MCF 10A (cell line): ENCODE measurements at places on chromosomes 11 and 22. TPM values are rescaled to one million over a fixed set of nuclear protein-coding genes. Genes with fewer than 3 reads are reported as not detected.
A peak's percentile ranks its signal among the peaks of the same experiment; 100 is the strongest.

Gene POLR3H
- total RNA-seq, result 26.3 and 35.5 TPM in 2 replicates

Gene SLC22A9
- not detected in 2 replicates for total RNA-seq

Gene DDI1
- total RNA-seq, result not detected in 2 replicates

Gene MIOX
- total RNA-seq, result 0.63 and 1.6 TPM in 2 replicates

Gene TMEM86A
- total RNA-seq, result 0.30 and 0.49 TPM in 2 replicates

Gene GGA1
- total RNA-seq, result 52.7 and 59.1 TPM in 2 replicates

DNA sequence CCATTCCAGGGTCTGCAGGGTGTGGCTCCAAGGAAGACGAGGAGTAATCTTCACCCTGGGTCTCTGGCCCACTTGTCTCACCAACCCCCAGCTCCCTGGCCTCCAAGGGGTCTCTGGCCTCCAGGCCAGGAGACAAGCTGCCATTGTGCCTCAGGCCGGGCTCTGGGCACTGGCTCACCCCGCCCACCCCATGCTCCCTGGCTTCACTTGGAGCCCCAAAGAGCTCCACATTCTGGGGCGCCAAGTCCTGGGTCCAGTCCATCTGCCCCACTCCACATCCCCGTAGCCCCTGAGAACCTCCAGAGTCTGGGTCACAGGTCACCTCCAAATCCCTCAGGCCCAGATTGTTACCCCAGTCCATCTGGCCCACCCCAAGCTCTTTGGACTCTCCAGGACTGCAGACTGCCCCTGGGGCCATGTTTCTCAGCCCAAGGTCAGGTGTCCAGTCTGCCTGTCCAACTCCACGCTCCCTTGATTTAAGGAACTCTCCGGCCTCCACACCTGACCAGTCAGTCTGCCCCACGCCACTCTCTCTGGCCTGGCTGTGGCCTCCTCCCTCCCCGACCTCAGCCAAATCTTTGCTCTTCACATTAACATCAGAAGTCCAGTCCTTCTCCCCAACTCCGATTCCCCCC, 16.2 kb downstream of the TNKS1BP1 start:
- H3K27ac ChIP-seq, result peak overlapping the region; percentile 95
- no peaks in the 10 kb centered on the region for H3K27me3 ChIP-seq

DNA sequence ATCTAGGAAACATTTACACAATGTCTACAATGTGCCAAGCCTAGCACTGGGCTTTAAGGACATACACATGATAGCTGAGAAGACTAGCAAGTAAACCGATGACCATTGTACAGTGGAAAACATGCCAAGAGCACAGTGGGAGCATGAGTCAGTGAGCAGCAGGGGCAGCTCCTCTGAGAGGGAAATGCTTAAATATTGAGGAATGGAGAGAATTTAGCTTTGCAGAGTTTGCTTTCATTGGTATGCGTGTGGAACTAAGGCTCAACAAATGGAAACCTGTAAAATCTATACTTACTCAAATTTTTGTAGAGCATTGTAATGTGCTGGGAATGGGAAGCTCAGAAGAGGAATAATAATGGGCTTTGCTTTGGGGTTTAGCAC, 282.3 kb downstream of the ST3GAL4 start:
- H3K27ac ChIP-seq, result no peak overlapping the region
- DNase-seq, result no peak
- H3K4me1 ChIP-seq, result peaks cover 9% of the 10 kb centered on the region
- H3K27me3 ChIP-seq, result no peaks in the 10 kb centered on the region

DNA sequence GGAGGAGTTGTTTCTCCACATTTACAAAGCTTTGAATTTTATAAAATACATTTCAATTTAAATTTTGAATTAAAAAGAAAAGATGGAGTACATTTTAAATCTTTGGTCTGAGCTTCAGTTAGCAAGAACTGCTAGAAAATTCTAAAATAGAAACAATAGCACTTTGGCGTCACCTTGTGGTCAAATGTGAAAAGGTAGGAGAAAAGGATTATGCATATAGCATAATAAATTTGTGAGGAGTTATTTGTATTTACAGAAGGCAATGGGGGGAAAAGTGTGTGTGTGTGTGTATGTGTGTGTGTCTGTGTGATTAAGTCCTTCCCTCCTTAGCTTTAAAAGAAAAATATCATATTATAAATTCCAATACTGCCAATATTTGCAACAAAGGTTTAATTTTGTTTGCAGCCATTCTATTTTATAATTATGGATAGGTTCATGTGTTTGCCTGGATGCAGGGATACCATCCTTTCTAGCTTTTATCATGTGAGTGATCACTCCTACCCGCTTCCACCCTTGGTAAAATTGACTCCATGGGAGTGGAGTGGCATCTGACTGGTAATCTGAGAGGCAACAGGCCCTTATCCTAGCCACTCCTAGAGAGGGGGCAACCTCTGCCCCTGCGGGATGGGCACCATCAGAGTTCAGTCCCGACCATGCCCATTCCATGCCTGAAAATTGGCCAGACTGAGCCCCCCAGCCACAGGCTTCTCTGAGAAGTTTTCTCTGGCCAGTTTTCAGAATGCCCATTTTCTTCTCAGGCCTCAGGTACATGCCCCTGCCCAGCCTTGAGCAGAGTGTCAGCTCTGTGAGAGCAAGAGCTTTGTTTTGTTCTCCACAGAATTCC, 13.6 kb upstream of the LGR4 start:
- H3K27me3 ChIP-seq, result no peaks in the 10 kb centered on the region
- H3K4me1 ChIP-seq, result no peaks in the 10 kb centered on the region
- H3K36me3 ChIP-seq, result peaks cover 28% of the 10 kb centered on the region
- peak; percentile 71 for DNase-seq
- H3K27ac ChIP-seq, result no peak overlapping the region

DNA sequence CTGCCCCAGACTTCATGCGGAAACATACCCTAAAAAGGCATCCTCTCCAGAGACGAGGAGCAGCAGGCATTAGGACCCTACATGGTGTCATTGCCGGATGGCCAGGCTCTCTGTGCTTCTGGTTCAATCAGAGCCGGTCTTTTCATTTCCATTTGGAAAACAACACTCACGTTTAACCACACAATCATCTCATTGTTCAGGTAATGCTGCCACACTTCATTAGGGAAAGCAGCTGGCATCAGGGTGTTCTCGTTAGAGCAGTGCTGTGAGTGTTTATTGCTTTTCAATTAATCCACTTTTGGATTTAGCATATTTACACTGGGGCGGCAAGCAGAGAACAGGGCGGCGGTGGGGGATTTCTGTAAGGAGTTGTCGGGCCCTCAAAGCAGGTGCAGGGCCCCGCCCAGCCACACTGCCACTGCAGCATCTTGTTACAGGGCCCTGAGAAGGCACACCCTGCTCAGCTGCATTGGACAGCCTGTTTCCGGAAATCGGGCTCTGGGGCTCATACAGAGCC, 338.6 kb downstream of the SHANK2 start:
- no peaks in the 10 kb centered on the region for H3K27me3 ChIP-seq
- DNase-seq, result no peak
- no peaks in the 10 kb centered on the region for H3K4me1 ChIP-seq
- H3K4me3 ChIP-seq, result no peak overlapping the region

DNA sequence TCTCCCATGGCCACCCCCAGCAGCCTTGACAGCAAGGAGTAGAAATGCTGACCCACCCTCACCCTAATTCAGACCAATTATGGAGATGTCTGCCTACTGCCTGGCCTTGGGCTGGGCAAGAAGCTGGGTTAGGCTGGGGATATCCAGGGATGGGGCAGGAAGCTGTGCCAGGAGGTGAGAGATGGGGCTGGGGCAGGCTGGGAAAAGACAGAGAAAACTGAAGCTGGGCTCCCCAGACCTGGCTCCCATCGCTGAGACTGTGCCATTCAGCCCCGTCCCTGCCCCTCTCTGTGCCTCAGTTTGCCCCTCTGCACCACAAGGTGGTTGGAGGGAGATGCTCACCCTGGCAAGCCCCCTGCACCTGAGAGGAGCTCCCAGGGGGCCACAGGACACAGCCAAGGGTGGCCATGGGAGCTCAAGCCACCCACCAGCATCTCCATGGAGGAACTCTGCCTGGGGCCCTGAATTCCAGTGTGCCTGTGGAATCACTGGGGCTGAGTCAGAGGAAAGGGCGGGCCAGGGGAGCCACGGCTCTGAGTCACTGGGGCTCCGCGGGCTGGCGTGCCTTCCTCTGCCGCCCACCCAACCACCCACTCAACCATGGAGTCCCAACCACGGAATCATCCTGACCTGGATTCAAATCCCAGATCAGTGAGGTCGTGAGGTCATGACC, 6.0 kb upstream of the CARD10 start:
- DNase-seq, result peak; percentile 94
- H3K4me3 ChIP-seq, result no peak overlapping the region
- H3K4me1 ChIP-seq, result peaks cover 13% of the 10 kb centered on the region
- no peaks in the 10 kb centered on the region for H3K36me3 ChIP-seq
- no peaks in the 10 kb centered on the region for H3K27me3 ChIP-seq

GRCh38 chr11:65065851-65066250, 7.5 kb upstream of the NAALADL1 start:
- H3K36me3 ChIP-seq, result no peaks in the 10 kb centered on the region
- no peaks in the 10 kb centered on the region for H3K27me3 ChIP-seq
- no peak overlapping the region for H3K4me3 ChIP-seq

GRCh38 chr11:44627165-44627789, 61.8 kb downstream of the CD82 start:
- no peaks in the 10 kb centered on the region for H3K36me3 ChIP-seq
- no peak for DNase-seq
- no peaks in the 10 kb centered on the region for H3K4me1 ChIP-seq

GRCh38 chr11:36330411-36330810, 34.3 kb downstream of the PRR5L start:
- H3K4me1 ChIP-seq, result peaks cover 18% of the 10 kb centered on the region
- H3K4me3 ChIP-seq, result no peak overlapping the region
- H3K27me3 ChIP-seq, result no peaks in the 10 kb centered on the region
- H3K27ac ChIP-seq, result no peak overlapping the region
- no peak for DNase-seq
- no peaks in the 10 kb centered on the region for H3K36me3 ChIP-seq

DNA sequence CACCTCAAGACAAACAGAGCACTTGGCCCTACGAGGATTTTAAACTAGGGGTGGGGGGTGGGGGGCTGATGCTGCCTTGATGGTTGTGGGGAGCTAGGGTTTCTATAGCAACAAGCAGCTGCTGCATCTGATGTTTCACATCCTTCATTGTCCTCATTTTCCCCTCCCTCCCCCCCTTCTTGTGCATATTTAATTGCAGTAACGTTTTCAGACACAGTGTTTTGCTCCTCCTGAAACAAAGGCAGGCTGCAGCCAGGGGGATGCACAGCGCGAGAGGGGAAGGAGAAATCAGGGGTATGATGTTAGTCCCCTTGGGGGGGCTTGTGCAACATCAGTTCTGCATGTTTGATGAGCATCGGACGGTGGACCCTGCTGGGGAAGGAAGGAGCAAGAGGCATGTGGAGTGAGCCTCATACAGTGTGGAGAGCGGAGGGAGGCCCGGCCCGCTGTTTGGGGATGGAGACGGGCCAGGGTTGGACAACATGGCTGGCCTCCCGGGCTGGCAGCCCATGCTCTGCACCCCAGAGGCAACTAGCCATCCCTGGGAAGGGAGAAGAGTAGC, 208.3 kb downstream of the CEP164 start:
- DNase-seq, result no peak
- no peaks in the 10 kb centered on the region for H3K36me3 ChIP-seq
- peaks cover 82% of the 10 kb centered on the region for H3K27me3 ChIP-seq
- H3K4me3 ChIP-seq, result no peak overlapping the region
- no peaks in the 10 kb centered on the region for H3K4me1 ChIP-seq
- H3K27ac ChIP-seq, result no peak overlapping the region

DNA sequence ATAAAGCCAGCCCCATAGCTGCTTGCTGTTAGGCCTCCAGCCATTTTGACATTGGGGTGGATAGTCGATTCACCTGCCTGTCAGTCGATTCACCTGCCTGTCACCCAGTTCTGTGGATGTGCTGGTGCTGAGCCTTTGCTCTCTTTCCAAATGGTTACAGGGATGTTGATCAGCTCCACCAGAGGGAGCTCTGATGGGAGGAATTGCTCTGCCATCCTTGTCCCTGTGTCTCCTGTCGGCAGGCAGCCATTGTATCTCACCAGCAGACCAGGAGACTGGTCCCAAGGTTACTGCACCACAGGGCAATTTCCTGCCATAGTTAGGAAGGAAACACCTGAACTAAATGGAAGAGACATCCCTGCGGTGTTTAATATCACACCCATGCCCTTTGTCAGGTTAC, 6.1 kb downstream of the MPEG1 start:
- peaks cover 18% of the 10 kb centered on the region for H3K36me3 ChIP-seq
- H3K27me3 ChIP-seq, result peaks cover 3% of the 10 kb centered on the region
- peak; percentile 60 for DNase-seq
- H3K4me1 ChIP-seq, result peaks cover 15% of the 10 kb centered on the region
- no peak overlapping the region for H3K27ac ChIP-seq
